Activated CD8-positive, alpha-beta memory T cell treated with anti-CD3 and anti-CD28 coated beads, Interleukin-2, amount 10 ng/mL, durations not matched to agents 7 days and 5 days (primary cell): ENCODE measurements at places on chromosomes 16 and 17.

- no peak for DNase-seq
- H3K36me3 ChIP-seq = peaks cover 10% of the 10 kb centered on the region
- H3K4me1 ChIP-seq = no peaks in the 10 kb centered on the region
- H3K27ac ChIP-seq = no peak overlapping the region
- no peaks in the 10 kb centered on the region for H3K27me3 ChIP-seq
These were observed 7.4 kb downstream of the ZACN start for GRCh38 chr17:76086384-76086783.

GRCh38 chr16:86775511-86775921, 197.2 kb downstream of the FOXL1 start:
- H3K4me3 ChIP-seq = no peak overlapping the region
- H3K27me3 ChIP-seq = peaks cover 2% of the 10 kb centered on the region
- H3K4me1 ChIP-seq = no peaks in the 10 kb centered on the region

DNA sequence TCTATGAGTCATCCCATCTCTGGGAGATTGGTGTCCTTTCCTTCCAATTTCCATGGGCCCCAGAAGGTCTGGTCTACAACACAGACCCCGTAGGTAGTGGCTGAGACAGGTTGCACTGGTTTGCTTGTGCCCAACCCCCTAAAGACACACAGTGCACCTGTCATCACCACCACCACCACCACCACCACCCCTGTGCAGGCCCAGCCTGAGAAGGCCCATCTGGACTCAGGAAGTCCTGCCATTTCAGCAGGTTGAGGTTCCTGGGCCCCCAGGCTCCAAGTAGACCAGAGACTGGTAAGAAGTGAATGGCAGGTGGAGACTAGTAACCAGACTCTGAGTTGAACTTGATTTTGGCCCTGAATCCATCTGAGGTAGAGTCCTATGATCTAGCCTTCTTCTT, 25.9 kb upstream of the PHB1 start:
- H3K4me3 ChIP-seq = no peak overlapping the region
- no peaks in the 10 kb centered on the region for H3K36me3 ChIP-seq
- peaks cover 42% of the 10 kb centered on the region for H3K27me3 ChIP-seq

DNA sequence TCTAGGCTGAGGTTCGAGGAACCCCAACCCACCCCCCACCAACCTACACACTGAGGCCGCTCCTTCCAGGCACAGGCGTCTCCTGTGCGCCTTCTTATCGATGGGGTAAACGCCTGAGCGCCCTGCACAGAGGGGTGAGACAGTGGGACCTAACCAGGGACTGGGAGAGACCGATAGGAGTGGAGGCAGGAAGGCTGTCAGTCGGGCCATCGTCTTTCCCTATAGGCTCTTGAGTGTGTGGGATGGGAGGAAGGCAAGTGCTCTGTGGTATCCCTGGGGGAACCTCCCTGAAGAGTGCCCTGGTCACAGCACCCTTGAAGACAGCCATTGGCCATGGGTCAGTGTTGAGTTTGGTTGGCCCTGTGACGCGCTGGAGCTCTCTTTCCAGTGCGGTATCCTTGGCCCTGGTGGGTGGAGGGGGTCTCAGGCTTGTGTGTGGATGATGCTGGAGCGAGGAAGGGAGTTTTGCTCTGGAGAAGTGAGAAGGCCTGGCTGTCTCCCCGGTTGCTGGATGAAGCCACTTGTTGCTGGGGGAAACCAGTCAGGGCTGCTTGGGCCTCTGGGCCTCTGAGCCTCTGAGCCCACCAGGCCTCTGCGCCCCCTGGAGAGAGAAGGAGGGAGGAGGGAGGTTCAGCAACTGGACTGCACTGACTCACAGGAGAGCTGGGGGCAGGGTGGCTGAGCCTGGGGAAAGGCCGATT, 1.7 kb downstream of the GPRC5C start:
- H3K4me1 ChIP-seq = peaks cover 10% of the 10 kb centered on the region
- no peak for DNase-seq
- no peak overlapping the region for H3K27ac ChIP-seq
- H3K27me3 ChIP-seq = peaks cover 62% of the 10 kb centered on the region

GRCh38 chr17:10058921-10059683, 139.3 kb downstream of the GAS7 start:
- peaks cover 4% of the 10 kb centered on the region for H3K4me1 ChIP-seq
- H3K27me3 ChIP-seq = no peaks in the 10 kb centered on the region
- H3K4me3 ChIP-seq = no peak overlapping the region
- no peak overlapping the region for H3K27ac ChIP-seq
- no peak for DNase-seq
- no peaks in the 10 kb centered on the region for H3K36me3 ChIP-seq

GRCh38 chr16:58056580-58056979, 31.0 kb downstream of the MMP15 start:
- H3K4me3 ChIP-seq = no peak overlapping the region
- H3K27ac ChIP-seq = no peak overlapping the region
- peaks cover 9% of the 10 kb centered on the region for H3K27me3 ChIP-seq

DNA sequence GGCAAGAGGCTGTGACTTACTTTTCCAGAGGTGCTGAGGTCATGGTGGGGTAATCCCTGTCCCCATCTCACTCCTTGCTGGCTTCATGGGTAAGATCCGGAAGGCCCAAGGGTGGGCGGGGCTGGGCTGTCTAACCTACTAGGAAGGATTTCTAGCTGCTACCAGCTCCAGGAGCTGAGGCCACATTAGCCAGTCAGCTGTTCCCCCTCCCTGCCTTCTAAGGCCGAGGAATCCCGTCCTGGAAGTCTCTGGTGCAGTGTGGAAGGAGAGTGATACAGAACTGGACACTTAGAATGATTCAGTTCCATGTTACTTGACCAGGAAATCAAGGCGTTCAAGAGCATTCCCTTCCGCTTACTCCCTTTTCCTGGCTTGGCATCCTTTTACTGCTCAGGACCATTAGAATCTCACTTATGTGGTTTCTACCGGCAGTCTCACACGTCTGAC, 8.9 kb downstream of the GNGT2 start:
- H3K4me1 ChIP-seq = peaks cover 9% of the 10 kb centered on the region
- DNase-seq = no peak
- no peaks in the 10 kb centered on the region for H3K27me3 ChIP-seq
- H3K4me3 ChIP-seq = no peak overlapping the region

DNA sequence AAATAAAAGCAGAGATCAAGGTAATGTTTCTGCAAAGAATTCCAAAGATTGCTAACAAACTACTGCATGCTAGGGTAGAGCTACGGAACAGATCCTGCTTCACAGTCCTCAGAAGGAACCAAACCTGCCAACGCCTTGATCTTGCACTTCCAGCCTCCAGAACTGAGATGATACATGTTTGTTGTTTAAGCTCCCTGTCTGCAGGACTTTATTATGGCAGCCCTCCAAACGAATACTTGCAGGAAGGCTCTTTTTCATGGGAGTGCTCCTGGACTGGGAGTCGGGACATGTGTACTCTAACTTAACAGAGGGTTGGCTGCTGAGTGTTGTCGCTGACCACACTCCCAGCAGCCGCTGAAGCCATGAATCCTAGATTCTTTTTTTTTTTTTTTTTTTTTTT, 808.8 kb upstream of the EEF2KMT start:
- no peak overlapping the region for H3K4me3 ChIP-seq
- no peaks in the 10 kb centered on the region for H3K36me3 ChIP-seq
- no peak for DNase-seq
- no peaks in the 10 kb centered on the region for H3K4me1 ChIP-seq

DNA sequence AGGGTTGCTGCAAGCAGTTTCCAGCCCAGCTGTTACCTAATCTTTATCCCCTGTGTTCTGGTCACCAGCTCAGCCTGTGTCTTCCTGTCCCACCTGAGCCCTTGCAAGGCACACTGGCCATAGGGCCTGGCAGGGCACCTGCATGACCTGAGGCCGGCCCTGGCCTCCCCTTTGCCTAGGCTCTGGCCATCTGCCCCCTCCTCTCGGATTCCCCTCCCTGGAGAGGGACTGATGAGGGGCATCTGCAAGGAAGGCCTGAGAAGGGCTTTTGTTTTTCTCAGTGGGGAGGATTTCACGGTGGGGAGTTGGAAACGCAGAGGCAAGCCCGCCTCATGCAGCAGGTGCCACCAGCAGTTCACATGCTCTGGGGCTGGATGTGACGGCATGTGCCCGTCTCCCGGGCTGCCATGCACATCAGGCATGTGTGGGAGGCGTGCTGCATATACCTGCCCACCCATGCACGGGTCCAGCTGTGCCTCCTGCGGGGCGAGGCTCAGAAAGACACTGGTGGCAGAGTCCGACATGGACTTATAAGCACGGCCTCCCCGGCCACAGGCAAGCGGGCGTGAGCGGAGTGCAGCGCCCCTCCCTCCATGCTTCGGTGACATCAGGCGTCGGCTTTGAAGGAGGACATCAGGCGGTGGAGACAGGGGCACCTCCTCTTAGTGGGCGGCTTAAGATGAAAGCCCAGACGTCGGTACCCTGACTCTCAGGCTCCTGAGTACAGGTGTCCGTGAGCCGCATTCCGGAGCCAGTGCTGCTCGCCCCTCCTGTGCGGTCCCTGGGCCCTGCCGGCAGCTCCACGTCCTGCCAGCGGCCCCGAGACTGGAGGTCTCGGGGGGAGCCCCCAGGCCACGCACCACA, 16.5 kb downstream of the ASPSCR1 start:
- no peak for DNase-seq
- no peaks in the 10 kb centered on the region for H3K4me1 ChIP-seq
- no peaks in the 10 kb centered on the region for H3K27me3 ChIP-seq
- H3K36me3 ChIP-seq = no peaks in the 10 kb centered on the region
- no peak overlapping the region for H3K4me3 ChIP-seq
- no peak overlapping the region for H3K27ac ChIP-seq
